ENCODE measurements at places on chromosomes 11 and 22. TPM values are rescaled to one million over a fixed set of nuclear protein-coding genes. Genes with fewer than 3 reads are reported as not detected.

The KRTAP5-9 gene
- total RNA-seq: not detected

The TRIM29 gene
- not detected for total RNA-seq

The RPS3 gene
- total RNA-seq: 3,605 TPM

- DNase-seq: no peak
Observed at GRCh38 chr11:124085997-124086846, 29.0 kb upstream of the VWA5A start.

GRCh38 chr11:121350314-121351082 lies 57.9 kb downstream of the SC5D start:
- DNase-seq: no peak

DNA sequence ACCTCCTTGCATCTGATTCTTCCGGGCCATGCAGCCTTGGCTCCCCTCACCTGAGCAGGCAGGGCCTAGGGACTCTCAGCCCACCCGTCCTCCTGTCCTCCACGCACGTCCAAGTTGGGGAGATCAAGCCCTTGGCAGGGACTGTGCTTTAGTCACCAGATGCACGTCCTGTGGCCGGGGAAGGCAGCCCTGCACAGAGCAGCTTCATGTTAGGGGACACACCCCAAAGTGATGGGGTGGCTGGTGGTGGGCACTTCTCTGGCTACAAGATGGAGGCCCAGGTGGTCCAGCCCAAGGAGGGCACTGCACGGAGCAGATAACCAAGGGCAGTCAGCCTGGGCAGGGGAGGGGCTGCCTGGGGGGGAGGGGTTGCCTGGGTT lies 1.2 kb downstream of the MUC5B start:
- DNase-seq: no peak

- DNase-seq: no peak
Observed at GRCh38 chr11:92388380-92388779, 163.8 kb downstream of the FAT3 start.

All from fibroblast of the aortic adventitia (primary cell).